ENCODE measurements at places on chromosomes 11 and 22.

GRCh38 chr11:69427337-69427736, 54.1 kb upstream of the LINC01488 start:
- DNase-seq = no peak

- DNase-seq = no peak
Observed at GRCh38 chr22:33188326-33188725, 130.1 kb upstream of the SYN3 start.

DNA sequence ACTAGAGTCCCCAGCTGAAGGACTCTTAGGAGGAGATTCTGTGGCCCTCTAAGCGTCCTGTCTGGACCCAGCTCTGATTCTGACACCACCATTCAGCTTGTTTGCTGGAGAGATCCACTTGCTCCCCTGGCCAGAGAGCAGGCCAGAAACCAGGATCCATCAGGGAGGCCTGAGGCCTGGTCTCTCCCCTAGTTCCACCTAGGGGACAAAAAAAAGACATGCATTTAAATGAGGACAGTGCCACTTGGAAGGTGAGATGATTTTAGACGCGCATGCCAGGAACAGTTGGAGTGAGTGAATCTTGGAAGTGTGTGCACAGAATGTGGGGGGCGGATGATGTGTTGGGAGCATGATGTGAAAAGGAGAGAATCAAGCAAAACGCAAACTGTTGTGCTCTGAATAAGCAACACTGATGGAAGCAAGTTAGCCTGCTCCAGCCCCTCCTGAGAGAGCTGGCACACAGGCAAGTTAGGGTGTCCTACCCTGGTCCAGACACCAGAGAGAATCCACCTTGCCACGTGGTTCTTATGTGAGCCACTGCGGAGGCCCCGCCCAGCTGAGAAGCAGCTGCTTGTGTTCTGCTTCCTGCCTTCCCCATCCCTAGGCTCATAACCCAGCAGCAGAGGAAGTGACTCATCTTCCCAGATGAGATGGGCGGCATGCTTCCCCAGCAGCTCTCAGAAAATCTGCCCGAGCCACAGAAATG, 8.0 kb upstream of the SLCO2B1 start:
- no peak for DNase-seq

GRCh38 chr11:130580891-130581492, 132.5 kb downstream of the ADAMTS15 start:
- DNase-seq = no peak

- no peak for DNase-seq
Observed at GRCh38 chr11:15629690-15630321, 515.1 kb downstream of the INSC start.

- no peak for DNase-seq
Observed at GRCh38 chr22:49916831-49917230, 1.4 kb downstream of the ALG12 start.

GRCh38 chr11:102553835-102554282, 23.3 kb upstream of the MMP7 start:
- DNase-seq = no peak

- DNase-seq = no peak
Observed at GRCh38 chr11:130063451-130063850, 6.2 kb upstream of the APLP2 start.

DNA sequence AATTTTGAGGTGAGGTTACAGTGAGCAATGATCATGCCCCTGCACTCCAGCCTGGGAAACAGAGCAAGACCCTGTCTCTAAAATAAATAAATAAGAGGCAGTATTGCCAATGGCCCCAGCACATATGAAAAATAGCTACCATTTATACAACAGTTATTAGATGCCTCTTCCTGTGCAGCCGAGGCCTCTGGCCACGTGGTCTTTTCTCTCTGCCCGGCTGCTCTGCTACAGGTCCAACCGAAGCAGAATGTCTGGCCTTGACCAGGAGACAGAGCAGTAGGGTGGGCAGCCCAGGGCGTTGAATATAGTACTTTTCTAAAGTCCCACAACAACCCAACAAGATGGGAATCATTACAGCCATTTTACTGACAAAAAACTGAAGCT, 12.4 kb upstream of the OAF start:
- DNase-seq = no peak

DNA sequence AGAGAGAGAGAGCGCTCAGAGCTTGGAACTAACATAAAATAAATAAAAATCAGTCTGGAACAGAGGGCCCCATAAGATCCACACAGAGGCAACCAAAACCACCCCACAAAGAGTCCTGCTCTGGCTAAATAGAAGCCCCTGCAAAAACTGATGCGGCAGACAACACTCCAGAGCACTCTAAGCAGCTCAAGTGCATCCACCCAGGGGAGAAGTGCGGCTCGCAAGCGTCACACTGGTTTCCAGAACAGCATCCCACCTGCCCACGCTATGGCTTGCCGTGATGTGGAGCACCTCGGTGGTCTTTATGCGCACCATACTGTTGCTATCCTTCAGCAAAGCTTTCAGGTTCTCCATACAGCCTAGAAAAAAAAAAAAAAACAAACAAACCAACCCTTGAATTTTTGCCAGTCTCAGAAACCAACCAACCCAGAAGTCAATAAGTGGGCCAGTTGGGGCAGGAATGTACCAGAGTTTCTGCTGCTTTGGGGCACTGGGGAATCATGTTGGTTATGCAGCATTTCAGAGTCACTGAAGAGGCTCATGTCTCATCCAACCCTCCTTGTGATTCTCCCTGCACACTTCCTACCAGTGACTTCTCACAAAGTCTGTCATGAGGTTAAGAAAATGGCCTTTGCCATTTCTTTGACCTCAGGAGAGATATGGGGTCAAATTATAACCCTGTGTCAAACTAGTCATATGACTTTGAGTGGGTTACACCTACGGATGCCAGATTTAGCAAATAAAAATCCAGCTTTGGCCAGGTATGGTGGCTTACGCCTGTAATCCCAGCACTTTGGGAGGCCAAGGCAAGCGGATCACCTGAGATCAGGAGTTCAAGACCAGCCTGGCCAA, 3.0 kb downstream of the RSPH14 start:
- DNase-seq = no peak

- no peak for DNase-seq
Observed at GRCh38 chr11:45454917-45455401, 168.8 kb upstream of the SYT13 start.

DNA sequence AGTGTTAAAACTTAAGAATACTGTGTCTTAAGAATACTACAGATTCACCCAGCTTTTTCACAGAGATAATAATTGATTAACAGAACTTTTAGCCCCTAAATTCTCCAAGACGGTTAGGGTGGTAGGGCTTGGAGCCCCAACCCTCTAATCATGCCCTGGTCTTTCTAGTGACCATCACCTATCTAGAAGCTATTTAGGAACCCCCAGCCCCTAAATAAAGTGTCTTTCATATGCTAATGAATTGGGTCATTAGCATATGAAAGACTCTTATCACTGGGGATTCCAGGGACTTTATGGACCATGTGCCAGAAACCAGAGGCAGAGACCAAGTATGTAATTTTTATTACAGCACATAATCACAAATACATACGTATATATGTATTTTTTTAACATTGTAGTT, 999.7 kb upstream of the RAG2 start:
- no peak for DNase-seq

DNA sequence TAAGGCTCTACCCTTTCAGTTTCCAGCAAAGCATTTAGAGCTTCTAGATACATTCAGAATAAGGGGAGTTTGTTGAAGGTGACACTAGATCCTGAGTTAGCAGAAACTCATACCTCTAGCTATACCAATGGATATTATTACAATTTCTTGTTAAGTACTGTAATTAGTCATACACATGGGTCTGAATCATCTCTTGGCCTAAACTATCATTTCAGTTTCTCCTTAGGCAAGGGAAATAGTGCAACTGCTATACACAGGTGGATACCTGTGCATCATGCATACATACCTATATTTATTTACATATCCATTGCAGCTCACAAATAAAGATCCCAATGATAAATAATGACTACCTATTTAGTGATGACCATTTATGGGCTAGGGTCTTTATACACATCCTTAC, 45.1 kb upstream of the PAX6 start:
- DNase-seq = no peak
